ENCODE measurements at places on chromosomes 12 and 14. TPM values are rescaled to one million over a fixed set of nuclear protein-coding genes. Genes with fewer than 3 reads are reported as not detected.

The KRT4 gene
- polyA plus RNA-seq = 0.40 TPM

The TOMM20L gene
- polyA plus RNA-seq = 2.3 TPM

The GLI1 gene
- 20.5 TPM for polyA plus RNA-seq

The HELB gene
- 2.6 TPM for polyA plus RNA-seq

The CELA1 gene
- polyA plus RNA-seq = not detected

The TIMM9 gene
- 78.4 TPM for polyA plus RNA-seq

The PPFIA2 gene
- polyA plus RNA-seq = 5.0 TPM

The AICDA gene
- polyA plus RNA-seq = 0.34 TPM

The TMTC1 gene
- 20.4 TPM for polyA plus RNA-seq

The LIN7A gene
- 22.4 TPM for polyA plus RNA-seq

The KNTC1 gene
- 55.1 TPM for polyA plus RNA-seq

The NAV3 gene
- 10.7 TPM for polyA plus RNA-seq

The MAP3K9 gene
- 3.8 TPM for polyA plus RNA-seq

The MLH3 gene
- polyA plus RNA-seq = 44.2 TPM

The HAL gene
- 0.13 TPM for polyA plus RNA-seq

The FOXG1 gene
- polyA plus RNA-seq = 0.43 TPM

The KRT6C gene
- polyA plus RNA-seq = not detected

The RPS29 gene
- polyA plus RNA-seq = 1,386 TPM

The CLEC9A gene
- 0.26 TPM for polyA plus RNA-seq

The IGF1 gene
- polyA plus RNA-seq = 3.4 TPM

The IGFBP6 gene
- 13.6 TPM for polyA plus RNA-seq

The PDE3A gene
- polyA plus RNA-seq = 22.1 TPM

Measured in renal pelvis (tissue), 12 donors.